ENCODE measurements at places on chromosomes 2 and 18. TPM values are rescaled to one million over a fixed set of nuclear protein-coding genes. Genes with fewer than 3 reads are reported as not detected.

CMPK2 gene
- total RNA-seq, result 30.0 TPM

LIMS1 gene
- total RNA-seq, result 89.7 TPM

C2orf15 gene
- total RNA-seq, result not detected

TRIM54 gene
- total RNA-seq, result 0.49 TPM

ITSN2 gene
- 28.0 TPM for total RNA-seq

TUBB8B gene
- not detected for total RNA-seq

RNU2-63P gene
- under 0.01 TPM for total RNA-seq

DCDC2C gene
- total RNA-seq, result 0.60 TPM

PIEZO2 gene
- total RNA-seq, result 9.5 TPM

FZD7 gene
- not detected for total RNA-seq

RBM44 gene
- 0.20 TPM for total RNA-seq

ALPI gene
- total RNA-seq, result not detected

CHRNA1 gene
- 0.07 TPM for total RNA-seq

ATIC gene
- total RNA-seq, result 38.7 TPM

POTEF gene
- under 0.01 TPM for total RNA-seq

BMP10 gene
- total RNA-seq, result not detected

RTP5 gene
- not detected for total RNA-seq

SOWAHC gene
- 5.3 TPM for total RNA-seq

PLGLB1 gene
- total RNA-seq, result 0.20 TPM

ZRANB3 gene
- total RNA-seq, result 4.9 TPM

NTSR2 gene
- total RNA-seq, result not detected

OSR1 gene
- not detected for total RNA-seq

KCNG2 gene
- not detected for total RNA-seq

GALNT14 gene
- total RNA-seq, result 2.1 TPM

CRYGC gene
- not detected for total RNA-seq

SLC9A4 gene
- not detected for total RNA-seq

RUFY4 gene
- total RNA-seq, result not detected

PDCL3 gene
- total RNA-seq, result 28.9 TPM

SLC11A1 gene
- under 0.01 TPM for total RNA-seq

TMSB10 gene
- 13,420 TPM for total RNA-seq

All from mammary microvascular endothelial cell (primary cell).